Liver (tissue), 10 donors: ENCODE measurements at places on chromosomes 5 and 9.

- no peak for DNase-seq
These were observed 563.9 kb upstream of the TLE4 start for GRCh38 chr9:79007701-79008483.

GRCh38 chr5:151053796-151054462 is 26.9 kb downstream of the TNIP1 start:
- no peak for DNase-seq

- peak; percentile 41 for DNase-seq
These were observed 1.7 kb upstream of the EFNA5 start for GRCh38 chr5:107672211-107673038.

DNA sequence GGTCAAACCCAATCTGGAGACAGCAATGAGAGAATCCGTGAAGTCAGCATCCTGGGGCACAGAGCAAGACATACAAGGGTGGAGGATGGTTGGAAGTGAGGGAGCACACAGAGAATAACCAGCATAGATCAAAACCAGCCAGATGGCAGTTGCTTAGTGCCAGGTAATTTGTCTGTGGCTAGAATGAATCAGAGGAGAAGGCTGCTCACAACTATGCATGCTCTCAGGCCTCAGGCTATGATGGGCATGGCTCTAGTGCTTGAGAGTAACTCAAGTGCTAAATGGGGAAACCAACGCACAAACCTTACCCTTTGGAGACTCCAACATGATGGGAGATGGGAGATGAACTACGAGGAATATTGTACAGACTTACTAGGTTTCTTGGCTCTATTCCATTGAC is 160.8 kb downstream of the DMRT2 start:
- DNase-seq = no peak

- no peak for DNase-seq
These were observed 36.0 kb downstream of the DENND1A start for GRCh38 chr9:123893831-123894460.

GRCh38 chr5:172952034-172952511 is 7.2 kb upstream of the RPL26L1 start:
- DNase-seq = no peak

DNA sequence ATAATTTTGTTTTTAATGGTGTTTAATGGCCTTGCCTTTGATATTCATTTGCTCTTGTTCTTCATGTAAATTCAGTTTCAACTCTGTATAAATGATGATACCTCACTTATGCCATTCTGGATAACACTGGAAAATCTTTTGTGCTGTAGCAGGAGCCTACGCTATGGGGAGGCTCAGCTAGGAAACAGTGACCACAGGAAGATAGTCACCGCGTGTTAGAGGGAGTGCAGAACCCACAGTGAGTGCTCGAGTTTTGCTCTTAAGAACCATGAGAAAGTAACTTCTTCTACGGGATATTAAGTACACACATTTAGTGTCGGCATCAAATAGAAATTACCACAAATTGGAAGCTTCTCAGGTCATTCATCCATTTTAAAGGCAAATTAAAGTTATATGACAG is 143.9 kb downstream of the IRX2 start:
- DNase-seq = no peak

DNA sequence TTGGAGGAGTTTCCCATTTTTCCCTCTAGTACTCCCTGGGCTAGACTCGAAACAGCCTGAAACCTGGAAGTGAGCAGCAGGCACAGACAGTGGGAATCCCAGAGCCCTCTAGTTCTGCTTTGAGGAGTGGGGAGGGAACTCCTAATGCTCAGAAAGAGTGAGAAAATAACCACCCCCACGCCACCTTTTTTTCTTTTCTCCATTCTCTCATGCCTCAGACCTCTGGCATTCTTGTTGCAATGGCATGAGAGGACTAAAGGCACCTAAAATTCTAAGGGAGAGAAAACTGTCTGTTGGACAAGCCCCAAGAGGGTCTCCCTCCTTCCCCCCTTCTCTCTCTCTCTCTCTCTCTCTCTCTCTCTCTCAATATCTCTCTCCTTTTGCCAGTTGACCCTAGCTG is 15.1 kb upstream of the IRF1 start:
- DNase-seq = no peak
